ENCODE measurements at places on chromosomes 4 and X. TPM values are rescaled to one million over a fixed set of nuclear protein-coding genes. Genes with fewer than 3 reads are reported as not detected.

BEND2 gene
- total RNA-seq: not detected

RAB40AL gene
- 0.97 TPM for total RNA-seq

REPS2 gene
- total RNA-seq: 0.04 TPM

DNA sequence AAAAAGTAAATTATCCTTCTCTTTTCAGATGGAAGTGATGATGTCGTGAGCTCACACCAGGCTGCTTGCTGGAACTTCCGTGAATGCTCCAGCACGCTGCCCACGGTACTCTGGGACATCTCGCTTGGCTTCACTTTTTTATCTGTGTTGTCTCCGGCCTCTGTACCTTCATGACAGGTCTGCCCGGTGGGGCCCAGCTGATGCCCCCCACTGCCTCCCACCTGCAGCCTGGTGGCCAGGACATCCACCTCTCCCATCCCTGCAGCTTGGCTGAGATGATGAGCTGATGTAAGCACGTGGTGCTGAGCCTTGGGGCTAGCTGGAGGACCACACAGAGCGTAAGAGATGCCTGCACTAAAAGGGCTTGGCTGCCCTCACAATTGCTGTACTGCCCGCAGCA lies 59.0 kb upstream of the HELT start:
- DNase-seq: no peak
- no peaks in the 10 kb centered on the region for H3K27me3 ChIP-seq
- H3K4me3 ChIP-seq: no peak overlapping the region
- no peaks in the 10 kb centered on the region for H3K36me3 ChIP-seq
- no peaks in the 10 kb centered on the region for H3K4me1 ChIP-seq
- no peak overlapping the region for H3K27ac ChIP-seq

DNA sequence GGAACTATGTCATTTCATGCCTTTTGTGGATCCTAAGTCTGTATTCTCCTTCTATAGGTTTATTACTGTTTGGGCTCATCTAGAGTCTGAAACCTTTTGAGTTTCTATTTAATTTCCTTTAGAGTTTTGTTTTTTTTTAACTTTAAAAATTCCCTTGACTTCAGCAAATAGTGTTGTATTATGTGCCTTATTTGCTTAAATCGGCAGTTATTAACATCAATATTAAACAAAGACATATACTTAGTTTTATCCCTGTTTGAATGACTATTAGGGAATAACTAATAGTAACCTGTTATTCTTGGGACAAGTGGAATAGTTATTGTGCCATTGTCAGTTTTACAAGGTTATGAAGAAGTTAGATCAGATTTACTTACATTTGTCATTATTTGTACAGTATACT lies 112.8 kb upstream of the NUDT6 start:
- no peak for DNase-seq
- no peaks in the 10 kb centered on the region for H3K36me3 ChIP-seq
- no peak overlapping the region for H3K27ac ChIP-seq
- no peak overlapping the region for H3K4me3 ChIP-seq
- H3K4me1 ChIP-seq: peaks cover 5% of the 10 kb centered on the region

GRCh38 chrX:134949271-134949670 lies 41.5 kb upstream of the SMIM10 start:
- no peaks in the 10 kb centered on the region for H3K36me3 ChIP-seq
- no peak overlapping the region for H3K4me3 ChIP-seq
- DNase-seq: no peak
- no peaks in the 10 kb centered on the region for H3K27me3 ChIP-seq
- H3K27ac ChIP-seq: no peak overlapping the region

GRCh38 chr4:158857951-158858350 lies 89.1 kb downstream of the FNIP2 start:
- no peak overlapping the region for H3K4me3 ChIP-seq
- DNase-seq: no peak
- H3K27me3 ChIP-seq: no peaks in the 10 kb centered on the region

All from A673 (cell line).